NCI-H1092 (cell line): ENCODE measurements at places on chromosomes 4 and X.

GRCh38 chr4:38921151-38921550 is 53.5 kb downstream of the FAM114A1 start:
- DNase-seq = no peak

GRCh38 chrX:47446431-47446830 is 36.6 kb downstream of the ZNF41 start:
- no peak for DNase-seq

DNA sequence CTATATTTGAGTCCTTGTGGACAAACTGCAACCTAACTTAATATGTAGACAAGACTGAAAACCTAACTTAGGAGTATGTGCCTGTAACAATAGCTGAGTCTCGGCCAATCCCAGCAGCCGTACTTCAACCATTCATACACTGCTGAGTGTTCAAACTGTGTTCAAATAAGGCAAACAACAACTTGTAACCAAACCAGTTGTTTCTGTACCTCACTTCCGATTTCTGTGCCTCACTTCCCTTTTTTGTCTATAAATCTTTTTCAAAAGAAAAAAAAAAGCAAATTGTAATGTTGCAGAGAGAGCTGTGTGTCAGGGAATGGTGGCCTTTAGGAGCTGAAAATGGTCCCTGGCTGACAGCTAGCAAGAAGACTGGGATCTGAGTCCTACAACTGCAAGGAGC is 46.0 kb downstream of the GEMIN8 start:
- no peak for DNase-seq

DNA sequence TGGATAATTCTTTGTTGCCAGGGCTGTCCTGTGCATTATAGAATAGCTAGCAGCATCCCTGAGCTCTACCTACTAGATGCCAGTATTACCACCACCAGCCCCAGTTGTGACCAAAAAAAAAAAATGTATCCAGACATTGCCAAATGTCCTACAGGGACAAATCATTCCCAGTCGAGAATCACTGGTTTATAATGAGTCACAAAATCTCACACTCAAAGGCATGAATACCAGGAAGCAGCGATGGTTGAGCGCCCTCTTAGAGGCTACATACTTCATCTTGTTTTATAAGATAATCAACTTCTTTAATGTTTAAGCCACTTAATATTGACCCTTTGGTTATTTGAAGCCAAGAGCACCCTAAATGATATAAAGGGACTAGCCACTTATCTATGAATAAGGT is 297.3 kb downstream of the DHX15 start:
- DNase-seq = no peak
